Naive B cell (primary cell): ENCODE measurements at places on chromosomes 4 and X.

DNA sequence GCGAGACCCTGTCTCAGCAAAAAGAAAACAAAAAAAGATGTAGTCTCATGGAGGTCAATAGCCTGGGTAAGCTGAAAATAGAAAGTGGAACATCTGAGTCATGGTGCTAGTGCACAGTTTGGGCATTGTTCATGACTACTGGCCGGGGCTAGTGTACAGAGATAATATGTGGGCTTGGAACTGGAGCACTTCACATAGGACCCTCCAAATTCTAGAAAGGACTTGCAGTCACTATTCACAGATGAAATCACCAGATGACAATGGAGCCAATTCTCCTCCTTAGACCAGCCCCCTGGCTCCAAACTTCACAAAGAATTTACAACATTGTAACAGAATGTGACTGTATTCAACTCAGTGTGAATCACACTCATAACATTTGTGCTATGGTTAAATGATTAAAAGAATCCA lies 367.8 kb upstream of the SLC7A11 start:
- DNase-seq = no peak

DNA sequence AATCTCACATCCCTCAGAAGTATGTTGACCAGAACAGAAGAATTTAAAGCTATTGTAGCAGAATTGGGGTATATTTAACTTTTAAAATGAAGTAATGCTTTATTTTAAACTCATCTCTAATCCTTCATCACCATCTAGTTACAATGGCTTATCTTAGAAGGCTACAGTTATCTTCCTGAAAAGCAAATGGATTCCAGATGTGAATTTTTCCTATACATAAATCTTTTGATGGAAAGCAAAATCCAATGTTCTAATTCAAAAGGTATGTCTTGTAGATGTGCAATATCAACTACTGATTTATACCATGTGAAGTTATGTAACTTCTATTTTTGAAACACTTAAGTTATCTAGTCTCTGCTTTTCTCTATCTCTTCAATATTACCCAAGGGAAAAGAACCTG lies 47.6 kb downstream of the CCNG2 start:
- no peak for DNase-seq

GRCh38 chr4:153776601-153777000 lies 12.3 kb downstream of the SFRP2 start:
- DNase-seq = no peak

- DNase-seq = no peak
These were observed 402.4 kb upstream of the NDST4 start for GRCh38 chr4:115515772-115516171.

DNA sequence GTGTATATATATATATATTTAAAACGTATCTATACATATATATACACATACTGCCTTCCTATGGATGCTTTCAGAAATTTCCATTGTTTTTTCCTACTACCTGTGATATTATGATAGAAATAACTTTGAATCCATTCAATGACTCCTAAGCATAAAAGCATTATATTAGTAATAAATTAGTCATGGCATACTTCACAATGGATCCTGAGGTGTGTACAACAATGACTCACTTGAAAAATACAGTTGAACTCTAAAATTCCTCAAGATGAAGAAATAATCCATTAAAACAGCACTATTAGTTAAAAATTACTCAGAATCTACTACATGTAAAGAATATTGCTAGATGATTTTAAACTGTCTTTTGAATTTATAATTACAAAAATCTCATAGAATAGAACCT lies 201.1 kb downstream of the STPG2 start:
- no peak for DNase-seq

DNA sequence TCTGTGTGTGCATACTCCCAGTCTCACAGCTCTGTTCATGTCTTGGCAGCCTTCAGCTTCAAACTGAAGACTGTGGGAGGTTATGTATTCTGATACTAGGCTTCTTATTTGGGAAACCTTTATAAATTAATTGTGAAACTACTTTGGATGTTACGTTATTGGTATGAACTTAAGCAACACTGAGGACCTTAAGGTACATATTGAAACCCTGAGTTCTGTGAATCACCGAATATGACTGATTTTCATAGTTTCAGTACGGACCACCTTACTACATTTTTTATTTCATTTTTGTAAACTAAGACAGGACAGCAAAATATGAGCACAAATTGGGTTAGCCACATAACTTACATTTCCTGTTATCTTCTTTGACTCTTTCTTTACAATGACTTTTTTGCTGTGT lies 498.4 kb downstream of the PDGFC start:
- DNase-seq = no peak

DNA sequence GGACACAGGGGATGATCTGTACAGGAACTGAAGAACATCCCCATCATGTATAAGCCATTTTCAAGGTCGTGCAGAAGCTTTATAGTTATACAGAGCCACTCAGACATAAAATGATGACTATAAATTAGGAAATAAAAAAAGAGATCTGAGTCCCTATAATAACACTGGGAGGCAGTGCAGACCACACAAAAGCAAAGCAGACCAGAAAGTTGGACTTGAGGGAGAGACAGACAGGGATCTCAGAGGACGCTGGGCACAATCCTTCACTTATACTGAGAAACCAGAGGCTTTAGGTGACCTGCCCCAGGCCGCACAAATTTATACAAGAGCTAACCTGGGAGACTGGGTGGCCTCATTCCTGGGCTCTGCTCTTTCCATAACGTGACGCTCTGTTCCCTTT lies 70.5 kb downstream of the HADH start:
- no peak for DNase-seq
